ENCODE measurements at places on chromosomes 2 and 18. TPM values are rescaled to one million over a fixed set of nuclear protein-coding genes. Genes with fewer than 3 reads are reported as not detected.
A peak's percentile ranks its signal among the peaks of the same experiment; 100 is the strongest.

GREB1L gene
- not detected for total RNA-seq

AQP12A gene
- not detected for total RNA-seq

DNA sequence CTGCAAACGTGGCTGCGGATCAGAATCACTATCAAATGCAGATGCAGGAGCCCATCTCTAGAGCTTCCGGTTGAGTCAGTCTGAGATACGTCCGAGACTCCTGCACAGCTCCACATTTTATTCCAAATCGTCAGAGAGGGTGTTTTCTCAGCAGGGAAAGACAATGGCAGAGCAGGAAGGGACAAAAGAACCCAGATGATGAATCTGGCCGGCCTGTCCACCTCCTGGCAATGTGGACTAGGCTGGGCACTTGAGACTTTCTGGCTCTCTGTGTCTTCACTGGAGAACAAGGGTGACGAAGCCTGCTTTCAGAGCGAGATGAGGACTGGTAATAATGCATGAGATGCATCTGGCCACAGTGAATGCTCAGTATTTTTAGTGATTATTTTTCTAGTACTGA lies 255.9 kb upstream of the MYT1L start:
- no peak overlapping the region for H3K4me3 ChIP-seq
- H3K4me1 ChIP-seq, result no peaks in the 10 kb centered on the region
- H3K36me3 ChIP-seq, result no peaks in the 10 kb centered on the region
- H3K27me3 ChIP-seq, result no peaks in the 10 kb centered on the region
- DNase-seq, result no peak
- H3K27ac ChIP-seq, result no peak overlapping the region

C1GALT1C1L gene
- not detected for total RNA-seq

GRCh38 chr2:12709207-12709522 lies 7.6 kb upstream of the TRIB2 start:
- no peaks in the 10 kb centered on the region for H3K36me3 ChIP-seq
- DNase-seq, result peak; percentile 71
- H3K27ac ChIP-seq, result peak overlapping the region; percentile 44

GRCh38 chr2:3587432-3587831 lies 7.5 kb upstream of the COLEC11 start:
- DNase-seq, result no peak
- peaks cover 2% of the 10 kb centered on the region for H3K36me3 ChIP-seq
- H3K4me3 ChIP-seq, result no peak overlapping the region
- no peak overlapping the region for H3K27ac ChIP-seq

GRCh38 chr2:20662308-20662937 lies 4.5 kb upstream of the GDF7 start:
- peaks cover 26% of the 10 kb centered on the region for H3K27me3 ChIP-seq
- no peaks in the 10 kb centered on the region for H3K36me3 ChIP-seq
- DNase-seq, result no peak

GRCh38 chr2:58206785-58207184 lies 34.3 kb downstream of the FANCL start:
- DNase-seq, result no peak
- no peak overlapping the region for H3K27ac ChIP-seq
- H3K4me1 ChIP-seq, result no peaks in the 10 kb centered on the region
- H3K4me3 ChIP-seq, result no peak overlapping the region
- no peaks in the 10 kb centered on the region for H3K27me3 ChIP-seq
- H3K36me3 ChIP-seq, result no peaks in the 10 kb centered on the region

DNA sequence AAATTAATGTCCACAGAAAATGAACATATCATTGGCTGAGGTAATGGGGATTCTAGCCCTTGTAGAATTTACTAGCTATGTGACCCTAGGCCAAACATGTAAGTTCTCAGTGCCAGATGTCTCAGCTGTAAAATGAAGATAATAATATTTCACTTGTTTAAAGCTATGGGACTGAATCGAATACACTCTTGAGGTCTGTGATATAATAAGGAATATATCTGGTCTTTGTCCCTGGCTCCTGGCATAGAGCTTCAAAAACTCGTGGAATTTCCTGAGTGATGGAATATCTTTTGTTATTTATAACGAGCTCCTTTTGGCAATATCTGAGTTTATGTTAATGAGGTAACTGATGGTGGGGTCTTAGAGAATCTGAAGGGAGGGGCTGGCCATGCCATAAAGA lies 201.4 kb upstream of the CYP26B1 start:
- DNase-seq, result no peak
- no peaks in the 10 kb centered on the region for H3K36me3 ChIP-seq
- H3K4me3 ChIP-seq, result no peak overlapping the region
- no peaks in the 10 kb centered on the region for H3K4me1 ChIP-seq
- H3K27ac ChIP-seq, result no peak overlapping the region
- no peaks in the 10 kb centered on the region for H3K27me3 ChIP-seq

GRCh38 chr2:71125506-71126294 lies 4.3 kb downstream of the MCEE start:
- peaks cover 16% of the 10 kb centered on the region for H3K4me1 ChIP-seq
- DNase-seq, result no peak
- H3K4me3 ChIP-seq, result no peak overlapping the region
- no peaks in the 10 kb centered on the region for H3K36me3 ChIP-seq
- H3K27ac ChIP-seq, result no peak overlapping the region

GRCh38 chr2:176162911-176163671 lies 6.0 kb downstream of the HOXD3 start:
- peaks cover 68% of the 10 kb centered on the region for H3K27me3 ChIP-seq
- no peaks in the 10 kb centered on the region for H3K36me3 ChIP-seq
- H3K4me1 ChIP-seq, result no peaks in the 10 kb centered on the region
- no peak overlapping the region for H3K4me3 ChIP-seq
- H3K27ac ChIP-seq, result no peak overlapping the region

SNRNP200 gene
- 225 TPM for total RNA-seq

DNA sequence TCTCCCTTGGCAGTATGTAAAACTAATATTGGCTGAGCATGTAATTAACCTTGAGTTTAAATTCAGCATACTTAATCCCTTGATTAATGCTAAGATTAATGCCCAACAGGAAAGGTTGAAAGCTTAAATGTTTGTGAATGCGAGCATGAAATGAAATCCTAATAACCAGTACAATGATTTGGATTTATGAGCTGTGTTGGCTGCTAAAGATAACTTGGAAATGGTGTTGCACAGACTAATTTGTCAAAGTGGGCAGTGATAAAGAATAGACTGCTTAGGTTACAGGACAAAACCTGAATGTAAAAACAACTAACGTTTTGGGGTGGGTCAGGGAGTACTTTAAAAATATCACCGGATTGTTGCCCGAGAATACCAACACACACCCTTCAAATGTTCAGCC lies 70.6 kb downstream of the MGAT5 start:
- peaks cover 4% of the 10 kb centered on the region for H3K36me3 ChIP-seq
- H3K27me3 ChIP-seq, result no peaks in the 10 kb centered on the region
- peaks cover 77% of the 10 kb centered on the region for H3K4me1 ChIP-seq
- no peak overlapping the region for H3K27ac ChIP-seq

DNA sequence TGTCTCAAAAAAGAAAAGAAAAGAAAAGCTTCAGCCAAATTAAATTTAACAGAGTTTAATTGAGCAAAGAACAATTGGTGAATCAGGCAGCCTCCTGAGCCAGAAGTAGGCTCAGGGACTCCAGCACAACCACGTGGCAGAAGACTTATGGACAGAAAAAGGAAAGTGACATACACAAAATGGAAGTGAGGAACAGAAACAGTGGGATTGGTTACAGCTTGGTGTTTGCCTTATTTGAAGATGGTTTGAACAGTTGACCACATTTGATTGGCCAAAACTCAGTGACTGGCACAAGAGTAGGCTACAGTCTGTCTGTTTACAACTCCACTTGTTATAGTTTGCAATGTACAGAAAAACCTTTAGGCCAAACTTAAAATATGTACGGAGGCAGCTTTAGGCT lies 83.1 kb downstream of the SOCS6 start:
- no peaks in the 10 kb centered on the region for H3K36me3 ChIP-seq
- no peak for DNase-seq
- H3K4me3 ChIP-seq, result no peak overlapping the region
- no peaks in the 10 kb centered on the region for H3K27me3 ChIP-seq

IL36B gene
- total RNA-seq, result not detected

- no peaks in the 10 kb centered on the region for H3K36me3 ChIP-seq
- peak overlapping the region; percentile 70 for H3K4me3 ChIP-seq
- H3K4me1 ChIP-seq, result peaks cover 47% of the 10 kb centered on the region
- H3K27ac ChIP-seq, result peak overlapping the region; percentile 83
These were observed 524 bp upstream of the SERTAD2 start for GRCh38 chr2:64654063-64654811.

RGPD3 gene
- 0.47 TPM for total RNA-seq

PLGLB1 gene
- total RNA-seq, result 17.8 TPM

DNA sequence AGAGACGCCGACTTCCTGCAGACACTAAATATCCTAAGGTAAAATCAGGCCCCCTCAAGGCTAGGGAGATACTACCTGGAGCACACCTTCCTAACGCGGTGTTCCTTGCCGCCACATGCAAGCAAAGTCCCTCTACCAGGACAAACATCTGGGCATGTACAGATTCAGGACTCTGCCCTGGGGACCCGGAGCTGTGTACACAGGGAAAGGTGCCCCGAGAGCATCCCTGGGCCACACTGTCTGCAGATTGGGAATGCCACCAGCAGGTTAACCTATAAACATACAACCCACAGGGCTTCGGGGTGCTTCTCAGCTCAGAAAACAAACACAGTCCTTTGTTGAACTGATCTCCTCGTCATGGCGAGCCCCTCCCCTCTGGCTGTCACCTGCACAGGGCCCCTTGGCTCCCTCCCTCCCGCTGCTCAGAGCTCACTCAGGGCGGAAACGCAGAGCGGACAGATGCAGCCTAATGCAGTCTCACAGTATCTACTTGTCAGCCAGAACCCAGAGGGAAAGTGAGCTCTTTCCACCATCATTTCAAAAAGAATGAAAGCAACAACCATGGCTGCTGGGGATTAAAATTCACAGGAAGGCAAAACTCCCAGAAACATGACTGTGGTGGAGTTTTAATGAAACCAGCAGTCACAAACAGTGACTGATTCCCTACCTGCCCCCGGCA lies 218.8 kb downstream of the HDAC4 start:
- no peaks in the 10 kb centered on the region for H3K4me1 ChIP-seq
- H3K4me3 ChIP-seq, result no peak overlapping the region
- no peak for DNase-seq
- H3K27ac ChIP-seq, result no peak overlapping the region

CFAP53 gene
- 1.4 TPM for total RNA-seq

GRCh38 chr2:99159594-99159993 lies 4.8 kb downstream of the LIPT1 start:
- DNase-seq, result no peak
- no peaks in the 10 kb centered on the region for H3K27me3 ChIP-seq
- H3K27ac ChIP-seq, result no peak overlapping the region
- no peak overlapping the region for H3K4me3 ChIP-seq
- peaks cover 11% of the 10 kb centered on the region for H3K4me1 ChIP-seq

- peak overlapping the region; percentile 25 for H3K4me3 ChIP-seq
- peaks cover 71% of the 10 kb centered on the region for H3K4me1 ChIP-seq
These were observed 86.1 kb downstream of the TRIP12 start for GRCh38 chr2:229835596-229836283.

- H3K4me3 ChIP-seq, result no peak overlapping the region
- DNase-seq, result no peak
- no peaks in the 10 kb centered on the region for H3K27me3 ChIP-seq
- H3K4me1 ChIP-seq, result no peaks in the 10 kb centered on the region
These were observed 76.6 kb upstream of the DDX18 start for GRCh38 chr2:117737846-117738245.

- H3K4me1 ChIP-seq, result peaks cover 8% of the 10 kb centered on the region
- H3K4me3 ChIP-seq, result no peak overlapping the region
- H3K27ac ChIP-seq, result no peak overlapping the region
- peaks cover 12% of the 10 kb centered on the region for H3K27me3 ChIP-seq
- DNase-seq, result peak; percentile 55
These were observed 27.4 kb upstream of the SPR start for GRCh38 chr2:72859831-72860262.
